ENCODE measurements at places on chromosomes 12 and 14.
A peak's percentile ranks its signal among the peaks of the same experiment; 100 is the strongest.

DNA sequence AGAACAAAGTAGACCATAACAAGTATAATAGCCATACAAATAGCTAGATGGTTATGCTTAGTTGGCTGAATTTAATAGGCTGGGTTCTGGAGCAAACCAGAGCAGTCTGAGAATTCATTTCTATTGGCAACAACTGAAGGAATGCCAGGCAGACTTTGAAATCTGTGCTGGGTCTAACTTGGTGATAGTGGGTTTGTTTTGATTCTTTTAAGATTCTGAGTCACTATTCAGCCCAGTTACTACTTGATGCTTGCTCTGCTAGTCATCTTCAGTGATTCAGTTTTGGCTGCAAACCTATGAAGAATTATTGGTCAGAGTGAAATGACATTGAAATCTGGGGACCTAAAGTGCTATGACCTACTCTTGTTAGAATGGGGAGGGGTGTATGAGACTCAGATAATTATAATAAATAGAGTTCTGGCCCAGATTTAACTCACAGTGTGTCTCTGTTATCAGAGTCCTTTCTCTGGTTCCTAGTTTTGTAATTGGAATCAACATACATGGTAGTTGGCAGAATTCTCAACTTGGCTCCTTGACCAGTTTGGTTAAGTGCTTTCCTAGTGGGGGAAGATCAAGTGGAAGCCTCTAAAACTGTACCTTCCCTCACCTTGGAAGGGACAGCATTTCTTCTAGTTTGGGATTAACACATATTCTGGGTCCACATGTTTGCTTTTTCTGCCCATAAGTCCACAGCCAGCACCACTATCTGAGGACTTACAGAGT lies 43.5 kb downstream of the MNAT1 start:
- DNase-seq, result peak; percentile 37

DNA sequence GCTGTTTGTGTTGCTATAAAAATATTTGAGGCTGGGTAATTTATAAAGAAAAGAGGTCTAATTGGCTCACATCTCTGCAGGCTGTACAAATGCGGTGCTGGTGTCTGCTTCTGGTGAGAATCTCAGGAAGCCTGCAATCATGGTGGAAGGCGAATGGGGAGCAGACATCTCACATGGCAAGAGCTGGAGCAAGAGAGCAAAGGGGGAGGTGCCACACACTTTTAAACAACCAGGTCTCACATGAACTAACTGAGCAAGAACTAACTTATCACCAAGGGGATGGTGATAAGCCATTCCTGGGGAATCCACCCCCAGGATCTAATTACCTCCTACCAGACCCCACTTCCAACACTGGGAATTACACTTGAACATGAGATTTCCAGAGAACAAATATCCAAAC lies 300.7 kb upstream of the MDGA2 start:
- no peak for DNase-seq

GRCh38 chr12:104219361-104219892 lies 3.8 kb downstream of the TXNRD1 start:
- DNase-seq, result peak; percentile 81

- DNase-seq, result no peak
Observed at GRCh38 chr12:113391145-113391544, 12.5 kb downstream of the SDS start.

DNA sequence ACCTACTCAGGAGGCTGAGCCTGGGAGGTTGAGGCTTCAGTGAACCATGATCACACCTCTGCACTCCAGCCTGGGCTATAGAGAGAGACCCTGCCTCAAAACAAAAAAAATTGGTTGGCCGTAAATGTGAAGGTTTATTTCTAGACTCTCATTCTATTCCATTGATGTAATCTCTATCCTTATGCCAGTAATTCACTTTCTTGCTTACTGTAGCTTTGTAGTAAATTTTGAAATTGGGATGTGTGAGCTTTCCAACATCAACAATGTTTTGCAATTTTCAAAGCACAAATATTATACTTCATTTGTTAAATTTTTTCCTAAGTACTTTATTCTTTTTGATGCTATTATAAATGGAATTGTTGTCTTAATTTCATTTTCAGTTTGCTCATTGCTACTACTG lies 24.6 kb downstream of the LIN52 start:
- DNase-seq, result no peak

GRCh38 chr12:104720339-104721038 lies 237.6 kb downstream of the SLC41A2 start:
- no peak for DNase-seq

DNA sequence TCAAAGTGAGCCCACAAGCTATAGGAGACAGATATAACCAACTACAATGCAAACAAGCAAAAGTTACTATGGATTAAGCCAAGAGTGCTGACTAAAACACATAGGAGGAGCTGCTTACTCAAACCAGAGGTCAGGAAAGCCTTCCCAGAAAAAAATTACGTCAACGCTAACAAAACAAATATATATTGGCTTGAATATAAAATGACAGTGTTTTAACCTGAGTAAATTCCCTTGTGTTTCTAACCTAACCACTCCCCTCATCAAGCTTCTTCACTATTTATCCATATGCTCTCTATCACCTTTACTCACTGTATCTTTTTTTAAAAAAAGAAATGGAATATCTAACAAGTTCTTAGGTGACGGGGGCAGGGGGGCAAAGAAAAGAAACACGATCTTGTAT lies 115.9 kb downstream of the MED13L start:
- no peak for DNase-seq

GRCh38 chr12:57242329-57242690 lies 8.7 kb downstream of the STAC3 start:
- DNase-seq, result no peak

- DNase-seq, result no peak
Observed at GRCh38 chr12:127583041-127583440, 683.9 kb upstream of the TMEM132C start.

DNA sequence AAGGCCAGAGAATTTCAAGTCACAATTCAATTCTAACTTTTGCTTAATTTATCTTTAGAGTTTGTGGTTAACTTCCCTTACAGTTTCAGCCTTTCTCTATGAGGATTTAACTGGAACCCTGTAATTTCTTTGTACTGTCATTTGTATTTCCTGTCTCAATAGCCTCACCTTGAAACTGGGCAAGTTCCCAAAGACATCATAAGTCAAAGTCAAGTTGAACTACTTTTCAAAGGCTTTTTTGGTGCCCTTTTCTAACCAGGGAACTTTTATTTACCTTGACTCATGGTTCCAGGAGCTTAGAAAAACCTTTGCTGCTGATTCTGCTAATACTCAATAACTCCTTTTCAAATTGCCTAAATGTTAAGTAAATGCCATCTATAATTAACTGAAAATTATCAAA lies 200.8 kb upstream of the KRR1 start:
- peak; percentile 88 for DNase-seq

DNA sequence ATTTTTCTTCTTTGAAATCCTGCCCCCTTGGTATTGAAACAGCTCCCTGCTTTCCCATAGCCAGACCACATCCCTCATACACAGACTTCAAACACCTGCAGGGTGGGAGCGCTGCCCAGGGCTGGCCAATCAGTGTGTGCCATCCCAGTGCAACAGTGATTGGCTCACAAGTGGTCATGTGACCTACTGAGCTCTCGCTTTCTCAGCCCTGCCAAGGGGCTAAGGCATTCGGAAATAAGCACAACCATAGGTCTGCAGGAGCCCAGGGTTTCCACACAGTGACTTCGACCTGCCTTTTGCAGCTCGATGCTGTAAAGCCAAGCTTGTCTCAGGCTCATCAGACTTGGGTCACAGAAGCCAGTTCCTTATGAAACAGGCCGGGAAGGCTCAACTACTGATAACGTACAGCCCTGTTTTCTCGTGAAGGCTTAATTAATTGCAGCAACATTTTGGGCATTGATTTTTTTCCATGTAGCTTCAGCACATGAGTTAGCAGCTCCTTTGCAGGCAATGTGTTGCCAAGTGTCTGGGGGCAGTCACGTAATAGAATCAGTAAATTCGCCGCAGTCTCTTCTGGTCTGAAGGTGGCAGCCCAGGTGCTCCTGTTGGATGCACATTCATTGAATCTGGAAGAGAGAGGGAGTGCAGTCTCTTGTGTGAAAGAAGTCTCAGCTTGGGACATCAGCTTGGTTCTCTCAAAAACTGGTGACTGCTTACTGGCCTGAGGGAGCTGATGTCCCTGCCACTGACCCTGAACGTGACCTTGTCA lies 1091.8 kb downstream of the AACS start:
- no peak for DNase-seq

GRCh38 chr12:58847901-58848600 lies 72.3 kb downstream of the LRIG3 start:
- peak; percentile 2 for DNase-seq

- DNase-seq, result no peak
Observed at GRCh38 chr14:56900726-56901125, 90.4 kb upstream of the OTX2 start.

DNA sequence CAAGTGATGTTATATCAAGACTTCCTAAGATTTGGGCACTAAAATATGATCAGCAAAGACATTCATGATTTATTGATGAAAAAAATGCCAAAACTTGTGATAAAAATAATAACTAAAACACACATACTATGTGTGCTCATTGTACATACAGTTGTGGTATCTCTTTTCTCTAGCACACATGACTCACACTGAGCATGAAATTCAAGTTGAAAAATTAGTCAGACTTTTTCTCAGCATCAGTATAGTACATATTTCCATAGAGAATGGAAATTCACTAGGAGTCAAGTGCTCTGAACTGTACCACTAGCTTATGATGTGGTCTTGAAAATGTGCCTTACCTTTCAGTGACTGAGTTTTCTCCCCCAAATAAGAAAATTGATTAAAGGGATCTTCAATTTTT lies 471.8 kb upstream of the FLRT2 start:
- no peak for DNase-seq

GRCh38 chr12:120574106-120574505 lies 7.1 kb downstream of the POP5 start:
- no peak for DNase-seq

DNA sequence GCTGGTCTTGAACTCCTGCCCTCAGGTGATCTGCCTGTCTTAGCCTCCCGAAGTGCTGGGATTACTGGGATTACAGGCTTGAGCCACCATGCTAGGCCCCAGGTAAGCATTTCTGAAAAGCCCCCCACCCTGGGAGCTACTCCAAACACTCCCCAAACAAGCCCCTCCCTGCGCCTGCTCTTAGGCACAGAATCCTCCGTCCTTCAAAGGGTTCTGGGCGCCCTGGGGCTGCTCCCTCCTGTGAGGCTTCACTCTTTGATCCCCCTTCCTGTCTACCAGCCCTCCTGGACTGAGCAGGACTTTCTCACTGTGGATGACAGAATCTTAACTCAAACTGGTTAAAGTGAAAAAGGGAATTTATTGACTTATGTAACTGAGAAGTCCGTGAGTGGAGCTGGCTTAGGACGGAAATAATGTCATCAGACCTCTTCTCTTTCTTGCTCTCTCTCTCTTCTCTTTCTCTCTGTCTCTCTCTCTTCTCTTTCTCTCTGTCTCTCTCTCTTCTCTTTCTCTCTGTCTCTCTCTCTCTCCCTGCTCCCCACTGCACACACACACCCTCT lies 66.9 kb upstream of the CLMN start:
- DNase-seq, result no peak

DNA sequence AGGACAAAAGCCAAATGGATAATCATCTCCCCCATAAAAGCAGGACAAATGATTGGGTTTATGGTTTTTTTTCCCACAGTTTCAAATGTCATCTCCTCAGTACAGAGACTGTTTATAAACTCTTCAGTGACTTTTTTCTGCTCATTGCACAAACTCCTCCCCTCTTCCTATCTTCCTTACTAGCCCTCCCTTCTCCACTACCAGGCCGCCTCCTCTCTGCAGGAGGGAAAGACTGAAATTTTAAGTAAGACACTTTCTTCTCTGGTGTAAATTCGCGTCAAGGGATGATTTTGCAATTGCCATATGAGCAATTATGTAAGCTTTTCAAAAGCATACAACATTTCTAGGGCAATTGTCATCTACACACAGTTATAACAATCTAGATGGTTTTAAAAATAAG lies 37.0 kb downstream of the BTG1 start:
- no peak for DNase-seq

GRCh38 chr14:81137316-81137715 lies 83.4 kb downstream of the GTF2A1 start:
- DNase-seq, result peak; percentile 29

- DNase-seq, result no peak
Observed at GRCh38 chr12:43578782-43579181, 26.8 kb upstream of the ADAMTS20 start.

DNA sequence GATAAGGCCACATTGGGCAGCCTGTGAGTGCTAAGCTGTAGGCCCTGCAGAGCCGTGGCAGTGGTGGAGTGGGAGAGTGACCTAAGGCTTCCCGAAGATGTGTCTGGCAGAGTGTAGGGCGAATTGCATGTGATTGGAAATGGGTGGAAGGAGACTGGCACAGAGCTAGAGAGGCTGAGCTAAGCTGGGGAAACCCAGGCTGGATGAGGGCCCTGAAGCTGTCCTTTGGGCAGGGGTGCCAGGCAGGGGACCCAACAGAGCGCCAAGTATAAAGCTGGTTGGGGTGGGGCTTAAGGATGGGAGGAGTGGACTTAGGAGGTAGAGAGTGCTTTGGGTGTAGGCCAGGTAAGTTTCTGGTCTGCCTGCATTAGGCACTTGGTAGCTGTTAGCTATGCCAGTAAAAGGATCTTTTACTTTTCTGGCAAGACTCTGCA lies 47.9 kb downstream of the WDR20 start:
- DNase-seq, result no peak

DNA sequence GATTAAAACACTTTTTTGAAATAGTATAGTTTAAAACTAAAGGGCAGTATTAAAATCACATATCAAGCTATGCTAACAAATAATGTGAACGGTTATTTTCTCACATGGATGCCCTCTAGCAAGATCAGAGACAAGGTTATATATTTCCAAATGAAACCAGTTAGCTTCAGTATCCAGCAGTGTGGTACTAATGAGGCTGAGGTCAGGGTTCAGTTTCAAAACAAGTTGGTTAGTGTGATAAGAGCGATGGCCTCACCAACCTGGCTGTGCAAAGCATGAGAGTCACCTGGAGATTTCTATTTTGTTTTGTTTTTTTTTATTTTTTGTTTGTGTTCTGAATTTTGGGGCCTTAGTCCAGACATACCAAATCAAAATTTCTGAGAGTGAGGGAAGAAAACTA lies 352.2 kb upstream of the KITLG start:
- no peak for DNase-seq

- DNase-seq, result no peak
Observed at GRCh38 chr14:43669355-43669754, 837.7 kb downstream of the FSCB start.
